ENCODE measurements at places on chromosomes 2 and 18.

GRCh38 chr2:241350878-241351639 is 5.0 kb upstream of the FARP2 start:
- no peak for DNase-seq

DNA sequence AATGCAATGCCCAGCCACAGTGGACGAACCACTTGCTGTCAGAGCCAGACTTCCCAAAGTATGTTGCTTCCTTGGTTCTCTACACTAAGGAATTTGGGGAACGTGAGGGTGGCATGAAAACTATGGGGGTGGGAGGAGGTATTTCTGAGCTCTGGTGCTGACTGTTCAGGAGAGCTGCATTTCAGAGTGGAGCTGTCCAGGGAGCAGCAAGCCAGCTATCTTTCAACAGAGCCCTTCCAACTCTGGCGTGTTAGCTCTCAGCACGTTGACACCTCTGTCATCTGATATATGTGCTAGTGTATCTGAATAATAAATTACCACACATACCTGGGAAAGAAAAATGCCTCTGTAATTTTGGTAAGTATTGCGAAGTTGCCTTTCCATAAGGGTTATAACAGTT is 66.1 kb downstream of the SAP130 start:
- DNase-seq: no peak

GRCh38 chr2:10431797-10432196 is 16.3 kb downstream of the ODC1 start:
- DNase-seq: no peak

DNA sequence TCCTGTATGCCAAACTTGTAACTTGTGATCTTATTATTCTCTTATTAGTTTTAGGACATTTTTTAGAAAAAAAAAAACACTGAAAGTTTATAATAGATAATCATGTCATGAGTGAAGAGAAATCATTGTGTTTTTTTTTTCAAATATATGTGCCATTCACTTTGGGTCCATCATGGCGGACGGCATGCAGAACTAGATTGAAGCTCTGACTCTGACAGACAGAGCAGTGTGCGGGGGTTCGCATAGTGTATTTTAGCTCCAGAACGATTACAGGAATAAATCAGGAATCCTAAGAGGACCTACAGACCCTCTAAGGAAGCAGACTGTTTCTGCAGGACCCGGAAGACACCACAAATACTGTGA is 484.4 kb upstream of the REG3G start:
- DNase-seq: no peak

DNA sequence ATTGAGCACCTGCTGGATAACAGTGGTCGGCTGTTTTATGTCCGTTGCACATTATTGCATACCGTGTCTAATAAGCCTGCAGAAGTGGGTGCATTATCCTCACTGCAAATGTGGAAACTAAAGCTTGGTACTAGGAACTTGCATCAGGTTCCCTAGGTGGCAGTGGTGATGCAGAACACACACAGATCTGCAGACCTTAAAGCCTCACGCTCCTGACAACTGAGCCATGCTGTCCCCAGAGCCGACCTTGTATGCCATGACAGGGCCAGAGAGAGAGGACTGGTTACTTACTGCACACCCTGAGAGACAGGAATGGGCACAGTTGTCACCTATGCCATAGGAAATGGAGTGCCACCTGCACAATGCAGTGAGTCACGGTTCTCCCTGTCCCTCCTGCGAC is 151.8 kb downstream of the SH3RF3 start:
- DNase-seq: no peak
